ENCODE measurements at places on chromosomes 3 and 15.

- no peak for DNase-seq
These were observed 1561.6 kb downstream of the OTOL1 start for GRCh38 chr3:163058031-163058854.

DNA sequence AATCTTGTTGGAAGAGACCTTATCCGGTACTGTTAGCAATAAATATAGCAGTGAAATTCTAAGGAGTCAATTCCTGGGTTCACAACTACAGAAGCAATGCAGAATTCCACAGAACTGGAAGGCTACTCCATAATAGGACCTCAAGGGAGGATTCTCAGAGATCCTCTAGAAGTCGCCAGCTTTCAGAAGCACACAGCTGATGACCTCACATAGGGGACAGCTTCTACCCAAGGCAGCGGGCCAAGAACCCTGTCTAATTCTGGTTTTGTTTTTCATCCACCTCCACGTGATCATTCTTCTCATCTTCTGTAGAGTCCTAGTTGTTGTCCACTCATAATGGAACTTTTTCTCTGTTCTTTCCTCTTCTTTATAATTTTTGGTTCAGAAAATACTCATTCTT, 99.4 kb downstream of the ERC2 start:
- no peak for DNase-seq

DNA sequence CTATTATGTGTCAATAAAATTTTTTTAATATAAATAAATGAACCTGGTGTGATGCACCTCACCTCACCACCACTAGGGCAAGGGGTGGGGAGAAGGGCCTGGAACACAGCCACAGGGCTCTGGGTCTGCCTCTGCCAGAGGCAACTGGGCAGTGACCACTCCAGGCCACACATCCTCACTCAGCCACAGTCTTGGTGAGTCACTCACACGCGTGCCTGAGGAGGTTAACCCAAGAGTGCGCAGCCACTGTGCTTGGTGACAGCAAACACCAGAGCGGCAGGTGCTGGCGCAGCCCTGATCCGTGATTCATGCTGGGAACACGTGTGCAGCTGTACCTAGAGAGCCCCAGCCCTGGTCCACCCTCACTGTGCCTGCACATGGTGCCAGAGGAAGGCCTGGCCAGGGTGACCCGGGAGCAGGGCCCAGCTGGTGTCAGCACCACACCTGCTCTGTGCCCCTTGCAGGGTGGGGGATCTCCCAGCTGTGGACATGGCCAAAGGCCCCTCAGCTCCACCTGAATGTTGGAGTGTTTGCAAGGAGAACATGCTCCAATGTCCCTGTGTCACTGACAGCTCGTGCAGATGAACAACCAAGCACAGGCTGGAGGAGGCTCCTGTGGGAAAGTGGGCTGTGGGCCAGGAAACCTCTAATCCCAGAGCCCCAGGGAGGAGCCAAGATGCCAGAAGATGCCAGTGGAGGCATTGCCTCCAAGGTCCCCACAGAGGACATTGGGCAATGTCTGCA, 2.1 kb downstream of the SLC41A3 start:
- no peak for DNase-seq

- DNase-seq = no peak
These were observed 55.1 kb upstream of the SLC25A26 start for GRCh38 chr3:66165660-66166059.

- no peak for DNase-seq
These were observed 631.4 kb upstream of the MDFIC2 start for GRCh38 chr3:70943886-70944285.

- DNase-seq = no peak
These were observed 110.9 kb downstream of the LMLN start for GRCh38 chr3:198070871-198071270.

DNA sequence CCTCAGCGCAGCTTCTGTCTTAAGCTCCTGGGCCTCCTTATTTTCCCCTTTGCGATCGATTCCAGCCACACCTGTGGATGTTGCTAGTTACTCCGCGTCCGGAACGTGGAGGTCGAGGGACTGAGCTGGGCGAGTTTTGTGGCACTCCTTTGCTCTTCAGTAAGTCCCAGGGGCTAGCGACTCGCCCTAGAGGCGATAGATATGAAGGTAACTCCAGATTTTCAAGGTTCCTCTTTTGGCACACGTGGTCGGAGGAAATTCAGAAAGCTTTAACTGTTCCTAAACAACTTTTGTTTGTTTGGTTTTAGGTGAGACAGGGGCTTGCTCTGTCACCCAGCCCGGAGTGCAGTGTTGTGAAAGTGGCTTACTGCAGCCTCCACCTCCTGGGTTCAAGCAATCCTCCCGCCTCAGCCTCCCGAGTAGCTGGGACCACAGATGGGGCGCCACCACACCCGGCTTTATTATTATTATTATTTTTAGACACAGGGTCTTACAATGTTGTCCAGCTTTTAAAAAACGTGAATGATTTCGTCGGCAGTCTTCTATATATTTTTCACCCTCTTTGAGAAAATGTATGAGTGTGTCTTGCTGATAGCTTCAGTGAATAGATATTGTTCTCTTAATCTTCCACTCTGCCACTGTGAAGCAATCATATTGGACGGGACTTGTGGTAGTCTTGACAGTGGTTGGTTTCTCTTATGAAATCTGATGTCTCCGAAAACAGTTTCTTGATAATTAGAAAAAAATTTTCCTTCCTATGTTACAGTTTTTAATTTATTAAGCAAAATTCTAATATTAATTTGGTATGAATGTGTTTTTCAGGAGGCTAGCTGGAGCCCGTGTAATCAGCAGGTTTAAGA, 785 bp downstream of the MFSD1 start:
- peak; percentile 4 for DNase-seq

DNA sequence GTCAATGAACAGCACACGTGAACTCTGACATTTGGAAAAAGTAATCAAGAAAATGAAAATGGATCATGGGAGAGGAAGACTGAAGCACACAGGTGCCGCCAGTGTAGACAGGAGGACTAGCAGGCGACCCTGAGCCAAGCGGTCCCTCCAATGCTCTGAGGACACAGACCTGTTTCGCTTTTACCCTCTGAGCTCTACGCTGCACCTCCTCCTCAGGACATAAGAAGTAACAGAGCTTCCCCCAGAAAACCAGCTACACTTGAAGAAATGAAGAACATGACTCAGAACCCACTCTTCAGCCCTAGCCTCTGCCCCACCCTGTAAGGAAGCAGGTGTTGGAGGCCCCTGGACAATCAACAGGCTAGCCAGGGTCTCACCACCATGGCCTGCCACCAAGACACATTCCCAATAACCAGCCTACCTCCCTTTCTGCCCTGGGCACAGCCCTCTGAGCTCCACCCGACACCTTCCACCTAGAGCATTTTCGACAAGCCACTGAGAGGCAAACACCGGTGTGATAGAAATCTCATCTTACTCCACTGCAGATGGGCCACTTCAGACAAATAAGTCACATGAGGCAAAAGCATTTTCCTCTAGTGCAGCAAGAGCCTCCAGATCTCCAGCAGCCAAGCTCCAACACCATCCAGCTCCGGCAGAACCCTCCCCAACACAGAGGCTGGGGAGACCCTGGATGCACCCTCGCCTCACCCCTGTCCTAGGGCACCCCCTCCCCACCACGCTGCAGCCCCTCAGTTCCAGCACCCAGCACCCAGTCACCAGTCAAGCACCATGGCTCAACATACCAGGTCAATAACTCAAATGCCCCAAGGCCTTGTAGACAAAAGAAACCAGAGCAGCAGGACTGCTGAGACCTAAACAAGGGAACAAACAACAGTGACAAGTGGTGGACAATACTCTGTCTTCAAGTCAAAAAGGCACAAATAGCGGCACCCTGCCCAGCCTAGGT, 11.4 kb downstream of the FAM174B start:
- no peak for DNase-seq

DNA sequence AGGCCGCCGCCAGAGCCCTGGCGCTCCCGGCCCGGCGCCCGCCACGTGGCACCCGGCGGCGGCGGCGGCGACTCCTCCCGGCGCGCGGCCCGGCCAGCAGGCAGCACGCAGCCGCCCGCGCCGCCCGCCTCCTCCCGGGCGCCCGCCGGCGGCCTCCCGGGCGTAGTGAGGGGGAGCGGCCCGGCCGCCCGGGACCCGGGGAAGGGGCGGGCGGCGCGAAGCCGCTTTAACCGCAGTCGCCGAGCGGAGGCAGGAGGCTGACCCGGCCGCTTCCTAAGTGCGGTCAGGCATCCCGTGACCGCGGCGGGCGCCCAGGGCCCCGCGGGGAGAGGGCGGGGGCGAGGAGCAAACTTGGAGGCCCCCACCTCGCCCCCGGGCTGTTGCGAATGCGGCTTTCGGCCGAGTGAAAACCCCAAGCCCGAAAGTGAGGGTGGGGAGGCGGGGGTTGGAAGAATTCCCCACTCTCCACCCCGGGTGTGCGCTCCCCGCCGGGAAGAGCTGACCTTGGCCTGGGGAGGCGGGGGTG, 1.7 kb upstream of the HES1 start:
- no peak for DNase-seq

DNA sequence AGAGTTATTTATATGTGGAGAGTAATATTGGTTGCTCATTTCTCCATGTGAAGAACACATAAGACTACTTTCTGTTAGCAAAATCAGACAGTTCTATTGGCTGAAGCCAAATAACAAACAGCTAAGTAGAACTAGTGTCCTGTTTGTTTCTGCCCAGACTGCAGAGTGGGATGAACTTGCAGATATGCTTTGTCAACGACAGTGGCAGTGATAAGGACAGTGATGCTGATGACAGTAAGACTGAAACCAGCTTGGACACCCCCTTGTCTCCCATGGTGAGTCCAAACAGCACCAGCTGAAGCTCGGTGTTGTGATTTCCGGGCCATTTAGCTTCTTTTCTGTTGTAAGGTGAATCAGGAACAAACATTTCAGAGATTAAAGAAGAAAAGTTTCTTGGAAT, 102.6 kb upstream of the IL12A start:
- no peak for DNase-seq

All from GM19239 (cell line).